ENCODE measurements at places on chromosomes 6 and 20.

DNA sequence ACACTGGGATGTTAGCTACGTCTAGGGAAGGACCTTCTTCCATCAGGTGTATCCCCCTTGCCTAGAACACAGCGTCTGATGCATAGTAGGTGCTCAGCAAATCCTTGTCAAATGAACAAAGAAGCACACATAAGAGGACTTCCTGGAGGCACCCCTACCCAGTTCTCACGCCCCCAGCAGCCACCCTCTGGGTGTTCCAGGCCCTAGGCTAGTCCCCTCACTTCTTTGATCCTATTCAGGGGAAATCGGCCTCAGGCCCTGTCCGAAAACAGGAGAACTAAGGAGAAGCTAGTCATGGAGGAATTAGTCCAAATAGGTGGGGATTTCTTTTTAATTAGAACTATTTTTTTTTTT is 84.7 kb upstream of the SIRPA start:
- DNase-seq, result no peak

DNA sequence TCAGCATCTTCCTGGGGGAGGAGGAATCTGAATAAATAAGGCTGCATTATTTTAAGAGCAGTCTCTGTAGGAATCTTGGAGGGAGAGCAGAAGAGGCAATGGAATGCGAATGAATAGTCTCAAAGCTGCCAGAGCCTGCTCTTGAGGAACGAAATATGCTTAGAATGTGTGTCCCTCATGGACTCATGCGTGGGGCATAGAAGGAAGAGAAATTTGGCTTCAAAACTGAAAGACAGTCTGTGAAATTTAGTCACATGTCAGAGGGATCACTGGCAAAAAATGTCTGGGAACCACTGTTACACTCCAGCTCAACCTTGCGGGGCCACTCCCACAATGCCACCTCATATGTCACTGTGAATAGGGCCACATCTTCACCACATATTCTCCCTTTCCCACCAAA is 95.5 kb downstream of the GJA10 start:
- no peak for DNase-seq

GRCh38 chr6:106667022-106667402 is 37.6 kb downstream of the QRSL1 start:
- no peak for DNase-seq

GRCh38 chr6:91678679-91679446 is 1092.0 kb upstream of the MAP3K7 start:
- no peak for DNase-seq

DNA sequence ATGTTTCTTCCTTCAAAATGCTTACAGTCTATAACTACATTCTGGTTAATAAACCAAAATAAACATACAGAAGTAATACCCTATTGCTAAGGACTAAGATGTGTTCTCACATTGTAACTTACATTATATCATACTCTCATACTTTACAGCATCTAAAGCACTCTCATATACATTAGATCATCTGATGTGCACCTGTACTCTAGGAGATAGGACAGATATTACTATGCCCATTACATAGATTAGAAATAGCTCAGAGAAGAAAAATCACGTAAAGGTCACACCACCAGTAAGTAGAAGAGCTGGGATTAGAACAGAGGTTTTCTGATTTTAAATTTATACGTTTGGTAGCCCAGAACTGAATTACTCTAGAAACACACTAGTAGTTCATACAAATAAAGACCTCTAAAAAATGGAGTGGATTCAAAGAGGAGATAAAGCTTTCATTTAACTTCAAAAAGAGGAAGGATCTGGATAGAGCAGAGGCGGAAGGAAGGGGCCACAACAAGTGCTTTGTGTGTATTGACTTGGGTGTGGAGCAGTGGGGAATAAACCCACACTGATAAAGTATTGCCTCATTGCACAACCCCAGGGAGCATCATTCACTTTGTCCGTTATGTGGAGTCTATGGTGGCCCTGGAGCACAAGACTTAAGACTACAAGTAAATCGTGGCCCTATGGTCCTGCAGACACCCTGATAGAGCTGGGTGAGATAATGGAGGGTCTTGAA is 30.9 kb downstream of the SLC2A12 start:
- DNase-seq, result no peak

GRCh38 chr20:46546298-46546697 is 4.2 kb downstream of the OCSTAMP start:
- DNase-seq, result no peak

- DNase-seq, result no peak
Measured at GRCh38 chr6:13743736-13744127, 32.1 kb upstream of the RANBP9 start.

- no peak for DNase-seq
Measured at GRCh38 chr6:9463311-9463710, 951.6 kb downstream of the TFAP2A start.

DNA sequence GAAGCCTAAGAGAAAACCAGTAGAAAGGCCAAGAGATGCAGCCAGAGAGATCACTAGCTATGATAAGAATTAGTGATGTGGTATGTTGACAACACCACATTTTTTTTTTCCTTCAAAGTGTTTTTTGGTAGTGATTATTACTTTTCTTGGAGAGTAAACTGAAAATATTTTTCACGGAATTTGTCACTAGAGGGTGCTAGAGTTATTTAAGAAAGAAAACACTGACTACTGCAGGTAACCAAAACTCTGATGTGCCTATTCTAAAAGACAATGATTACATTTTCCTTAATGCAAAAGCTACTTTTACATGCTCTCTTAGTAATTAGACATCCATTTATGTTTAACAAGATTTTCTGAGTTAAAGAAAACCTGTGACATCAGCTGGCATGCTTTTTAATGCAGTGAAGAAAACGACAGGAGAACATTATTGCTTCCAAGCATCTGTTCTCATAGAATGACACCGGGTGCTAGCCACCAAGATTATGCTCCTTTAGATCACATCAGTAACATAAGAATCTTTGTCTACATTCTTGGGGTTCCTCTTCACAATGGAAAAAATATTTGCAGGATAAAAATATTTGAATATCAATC is 28.8 kb downstream of the RWDD2A start:
- peak; percentile 65 for DNase-seq

DNA sequence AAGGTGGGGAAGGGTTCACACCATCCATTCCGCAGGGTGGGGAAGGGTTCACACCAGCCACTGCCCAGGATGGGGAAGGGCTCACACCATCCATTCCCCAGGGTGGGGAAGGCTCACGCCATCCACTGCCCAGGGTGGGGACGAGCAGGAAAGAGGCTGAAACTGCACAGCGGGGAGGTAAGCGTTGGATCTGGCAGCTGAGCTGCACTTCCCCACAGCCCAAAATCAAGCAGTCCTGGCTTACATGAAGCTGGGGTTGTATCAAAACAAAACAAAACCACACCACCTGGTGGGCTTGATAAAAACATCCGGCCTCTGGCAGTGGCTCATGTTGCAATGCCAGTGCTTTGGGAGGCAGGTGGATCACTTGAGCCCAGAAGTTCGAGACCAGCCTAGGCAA is 268.5 kb downstream of the TAF4 start:
- peak; percentile 42 for DNase-seq

DNA sequence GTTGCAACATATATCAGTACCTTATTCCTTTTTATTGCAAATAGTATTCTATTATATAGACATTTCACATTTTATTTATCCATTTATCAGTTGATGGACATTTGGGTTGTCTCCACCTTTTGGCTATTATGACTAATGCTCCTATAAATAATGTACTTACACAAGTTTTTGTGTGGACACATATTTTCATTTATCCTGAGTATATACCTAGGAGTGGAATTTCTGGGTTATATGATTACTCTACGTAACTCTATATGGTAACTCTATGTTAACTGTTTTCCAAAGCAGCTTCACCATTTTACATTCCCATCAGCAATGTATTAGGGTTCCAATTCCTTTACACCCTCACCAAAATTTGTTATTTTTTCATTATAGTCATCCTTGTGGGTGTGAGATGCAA is 405.0 kb downstream of the ESR1 start:
- no peak for DNase-seq

- DNase-seq, result no peak
Measured at GRCh38 chr6:108236791-108237190, 24.0 kb downstream of the SNX3 start.

DNA sequence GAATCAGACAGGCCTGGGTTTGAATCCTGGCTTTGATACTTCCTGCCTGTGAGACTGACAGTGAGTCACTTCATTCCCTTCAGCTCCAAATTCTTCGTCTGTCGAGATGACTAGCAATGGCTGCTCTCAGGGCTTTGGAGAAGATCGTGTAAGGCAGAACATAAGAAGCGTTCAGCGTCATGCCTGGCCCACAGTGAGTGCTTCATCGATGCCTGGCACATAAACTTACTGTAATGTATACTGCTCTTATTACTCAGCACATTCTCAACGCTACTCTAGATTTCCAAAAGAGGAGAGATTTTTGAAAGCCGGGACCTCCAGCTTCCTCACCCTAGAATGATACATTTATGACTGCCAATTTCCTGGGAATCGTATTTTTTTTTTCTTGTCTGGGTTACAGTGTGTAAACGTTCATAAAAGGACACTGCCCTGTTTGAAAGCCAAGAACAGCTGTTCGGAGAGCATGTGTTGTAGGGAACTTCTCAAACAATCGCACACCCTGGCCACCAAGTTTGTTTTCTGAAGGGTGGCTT is 16.2 kb upstream of the BCAS1 start:
- no peak for DNase-seq

DNA sequence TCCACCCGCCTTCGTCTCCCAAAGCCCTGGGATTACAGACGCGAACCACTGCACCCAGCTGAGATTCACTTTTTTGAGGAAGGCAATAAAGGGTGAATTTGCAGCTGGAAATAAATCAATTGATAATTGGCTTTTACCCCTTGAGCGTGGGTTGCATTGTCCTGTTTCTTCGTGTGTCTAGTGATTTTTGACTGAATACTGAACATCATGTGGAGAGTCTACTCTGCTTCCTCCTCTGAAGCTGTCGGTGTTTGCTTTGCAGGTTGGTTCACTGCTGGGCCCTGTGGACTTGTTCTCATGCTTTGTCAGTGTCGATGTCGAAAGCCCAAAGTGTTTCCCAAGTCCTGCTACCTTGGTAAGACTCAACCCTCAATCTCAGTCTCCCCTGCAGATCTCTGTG is 5.8 kb upstream of the EEF1A2 start:
- no peak for DNase-seq

DNA sequence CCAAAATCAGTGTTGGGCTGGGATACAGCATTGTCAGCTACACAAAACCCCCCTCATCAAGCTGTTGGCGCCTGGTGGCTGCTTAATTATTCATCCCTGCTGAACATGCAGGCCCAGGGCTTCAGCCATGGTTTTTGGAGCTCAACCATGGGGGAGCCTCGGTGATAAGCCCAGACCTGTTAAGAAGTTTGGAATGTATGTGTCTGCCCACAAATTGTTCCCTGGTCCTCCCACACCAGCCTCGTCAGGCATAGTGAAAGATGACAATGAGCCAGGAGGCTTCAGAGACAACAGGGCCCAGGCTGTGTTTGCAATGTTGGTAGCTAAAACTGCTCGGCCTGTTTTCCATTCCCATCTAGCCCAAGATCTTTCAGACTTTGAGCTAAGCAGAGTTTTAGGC is 34.8 kb upstream of the SIRPA start:
- peak; percentile 32 for DNase-seq

- no peak for DNase-seq
Measured at GRCh38 chr6:126048635-126049034, 62.3 kb downstream of the TRMT11 start.

DNA sequence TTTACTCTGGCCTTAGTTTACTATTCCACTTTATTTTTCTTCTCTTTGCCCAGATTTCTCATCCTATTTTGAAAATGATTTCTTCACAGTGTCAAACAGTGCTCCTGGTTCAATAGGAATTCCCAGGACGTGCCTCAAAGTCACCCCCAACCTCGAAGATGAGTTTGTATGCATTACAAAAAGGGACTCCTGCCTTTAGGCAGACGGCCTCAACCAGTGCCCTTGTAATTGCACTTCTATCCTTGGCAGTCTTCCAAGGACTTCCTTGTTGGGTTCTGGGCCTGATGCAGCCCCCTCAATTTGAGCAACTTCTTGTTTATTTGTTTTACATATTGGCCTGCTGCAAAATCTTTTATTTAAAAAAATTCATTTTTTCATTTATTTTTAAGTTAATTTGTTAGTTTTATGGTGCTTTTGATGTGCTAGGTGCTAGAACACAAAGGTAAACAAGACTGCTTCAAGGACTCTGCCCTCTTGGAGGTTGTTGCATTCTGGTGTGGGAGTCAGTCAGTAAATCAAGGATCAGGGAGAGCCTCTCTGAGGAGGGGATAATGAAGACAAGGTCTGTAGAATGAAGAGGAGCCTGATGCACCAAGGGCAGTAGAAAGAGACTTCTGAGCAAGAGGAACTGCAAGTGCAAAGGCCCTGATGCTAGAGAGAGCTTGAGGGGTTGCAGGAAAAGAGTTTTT is 181.5 kb upstream of the LAMP5 start:
- DNase-seq, result no peak

DNA sequence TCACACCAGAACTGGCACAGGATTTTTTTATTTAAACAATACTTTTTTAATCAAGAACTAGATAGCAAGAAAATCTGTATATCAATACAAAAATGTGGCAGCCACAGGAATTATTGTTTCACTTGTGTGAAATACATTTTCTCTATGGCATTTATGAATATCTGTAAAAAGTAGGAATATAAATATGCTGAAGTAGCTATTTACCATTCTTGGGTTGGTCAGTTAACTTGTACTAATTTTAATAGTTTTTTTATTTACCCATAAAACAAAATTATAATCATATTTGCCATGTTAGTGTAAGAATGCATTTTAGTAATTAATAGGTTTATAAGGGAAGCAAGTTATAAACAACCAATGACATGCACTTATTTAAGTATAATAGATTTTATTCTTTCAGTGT is 31.4 kb upstream of the TMEM30A start:
- DNase-seq, result no peak

GRCh38 chr6:169577974-169578373 is 123.9 kb downstream of the WDR27 start:
- no peak for DNase-seq

DNA sequence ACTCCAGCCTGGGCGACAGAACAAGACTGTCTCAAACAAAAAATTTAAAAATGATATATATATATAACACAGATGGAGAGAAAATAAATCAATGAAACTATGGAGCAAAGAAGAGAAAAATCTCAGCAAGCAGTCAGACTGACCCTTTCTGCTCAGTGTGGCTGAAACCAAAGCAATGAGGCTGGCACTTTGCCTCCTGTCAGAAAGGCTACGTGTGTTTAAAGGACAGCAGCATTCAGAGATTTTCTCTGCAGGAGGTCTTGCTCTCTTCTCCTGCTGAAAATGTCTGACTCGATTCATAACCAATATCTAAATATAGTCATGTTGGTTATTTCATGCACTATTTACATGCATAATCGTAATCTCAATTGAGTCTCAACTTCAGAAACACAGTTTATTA is 527.0 kb upstream of the JARID2 start:
- no peak for DNase-seq

- DNase-seq, result no peak
Measured at GRCh38 chr6:132190815-132191175, 210.5 kb downstream of the MOXD1 start.

Measured in neural progenitor cell (in vitro differentiated cells).